Activated CD8-positive, alpha-beta T cell treated with anti-CD3 and anti-CD28 coated beads, Interleukin-2, amount 10 ng/mL, durations not matched to agents 7 days and 5 days (primary cell): ENCODE measurements at places on chromosomes 16 and 17. TPM values are rescaled to one million over a fixed set of nuclear protein-coding genes. Genes with fewer than 3 reads are reported as not detected.

GRCh38 chr16:10619271-10619849 is 39.0 kb upstream of the EMP2 start:
- no peak for DNase-seq

GRCh38 chr17:63480826-63481487 is 4.1 kb downstream of the ACE start:
- no peak for DNase-seq

- DNase-seq = no peak
Observed at GRCh38 chr17:47872651-47873161, 21.7 kb upstream of the SP6 start.

DNA sequence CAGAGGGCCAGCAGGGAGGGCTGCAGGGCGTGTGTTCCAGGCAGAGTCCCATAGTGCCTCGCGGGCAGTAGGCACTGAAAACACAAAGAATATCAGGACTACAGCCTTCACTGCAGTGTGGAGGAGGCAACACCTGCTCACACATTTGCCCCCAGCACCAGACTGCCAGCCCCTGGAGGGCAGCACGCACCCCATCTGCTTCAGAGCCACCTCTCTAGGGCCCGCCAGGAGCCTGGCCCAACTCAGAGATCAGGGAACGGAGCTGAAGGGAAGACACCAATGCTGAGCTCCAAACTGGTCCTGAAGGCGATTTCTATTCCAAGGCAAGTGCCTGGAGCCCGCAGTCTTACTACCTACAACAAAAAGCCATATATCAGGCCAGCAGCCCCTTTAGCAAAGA is 130.3 kb downstream of the ZNF423 start:
- no peak for DNase-seq

Gene PRSS27
- 1.0 TPM for total RNA-seq
